NCI-H1436 treated with DMSO at 0.1 percent for 48 hours (cell line): ENCODE measurements at places on chromosomes 1 and 21.

GRCh38 chr21:18235545-18235944 lies 9.1 kb upstream of the CHODL start:
- DNase-seq: no peak

- no peak for DNase-seq
Measured at GRCh38 chr1:10599194-10599861, 124.6 kb downstream of the PEX14 start.

- peak; percentile 92 for DNase-seq
Measured at GRCh38 chr1:163069142-163069541, at the start of gene RGS4. Gene RGS4, plus strand, starts transcription at chr1:163069361. Its CDS starts 124 bp downstream, at chr1:163069485.

- no peak for DNase-seq
Measured at GRCh38 chr1:41529621-41530395, 45.3 kb upstream of the EDN2 start.

DNA sequence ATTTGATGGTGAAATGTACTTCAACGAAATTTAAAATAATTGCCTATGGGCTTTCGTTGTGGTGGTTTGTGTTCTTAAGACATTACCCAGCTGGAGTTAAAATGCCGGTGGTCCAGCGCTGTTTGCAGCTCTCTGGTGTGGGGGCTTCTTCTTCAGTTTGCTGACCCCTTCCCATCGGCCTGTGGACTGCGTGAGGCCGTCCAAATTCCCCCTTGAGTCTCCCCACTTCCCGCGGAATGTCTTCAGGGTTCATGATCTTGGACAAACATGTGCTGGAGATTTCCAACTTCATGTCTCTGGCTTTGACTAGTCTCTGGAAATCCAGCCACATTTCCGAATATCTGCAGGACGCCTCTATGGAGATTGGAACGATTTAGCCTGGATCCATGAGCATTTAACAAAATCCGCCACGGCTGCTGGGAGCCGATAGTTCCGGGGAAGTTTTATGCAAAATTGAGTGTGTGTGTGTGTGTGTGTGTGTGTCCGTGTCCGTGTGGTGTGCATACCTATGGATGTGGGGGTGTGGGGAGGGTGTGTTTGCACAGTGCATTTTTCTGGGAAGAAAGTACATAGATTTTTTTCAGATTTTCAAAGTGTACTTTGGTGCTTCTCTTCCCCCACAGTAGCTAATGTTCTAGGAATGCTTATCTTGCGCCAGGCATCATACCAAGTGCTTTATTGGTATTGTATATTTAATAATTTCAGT lies 117.2 kb downstream of the PCP4 start:
- DNase-seq: no peak

GRCh38 chr1:25083481-25084345 lies 148.6 kb downstream of the SYF2 start:
- DNase-seq: no peak

- DNase-seq: no peak
Measured at GRCh38 chr1:232682248-232682647, 52.3 kb upstream of the SIPA1L2 start.

DNA sequence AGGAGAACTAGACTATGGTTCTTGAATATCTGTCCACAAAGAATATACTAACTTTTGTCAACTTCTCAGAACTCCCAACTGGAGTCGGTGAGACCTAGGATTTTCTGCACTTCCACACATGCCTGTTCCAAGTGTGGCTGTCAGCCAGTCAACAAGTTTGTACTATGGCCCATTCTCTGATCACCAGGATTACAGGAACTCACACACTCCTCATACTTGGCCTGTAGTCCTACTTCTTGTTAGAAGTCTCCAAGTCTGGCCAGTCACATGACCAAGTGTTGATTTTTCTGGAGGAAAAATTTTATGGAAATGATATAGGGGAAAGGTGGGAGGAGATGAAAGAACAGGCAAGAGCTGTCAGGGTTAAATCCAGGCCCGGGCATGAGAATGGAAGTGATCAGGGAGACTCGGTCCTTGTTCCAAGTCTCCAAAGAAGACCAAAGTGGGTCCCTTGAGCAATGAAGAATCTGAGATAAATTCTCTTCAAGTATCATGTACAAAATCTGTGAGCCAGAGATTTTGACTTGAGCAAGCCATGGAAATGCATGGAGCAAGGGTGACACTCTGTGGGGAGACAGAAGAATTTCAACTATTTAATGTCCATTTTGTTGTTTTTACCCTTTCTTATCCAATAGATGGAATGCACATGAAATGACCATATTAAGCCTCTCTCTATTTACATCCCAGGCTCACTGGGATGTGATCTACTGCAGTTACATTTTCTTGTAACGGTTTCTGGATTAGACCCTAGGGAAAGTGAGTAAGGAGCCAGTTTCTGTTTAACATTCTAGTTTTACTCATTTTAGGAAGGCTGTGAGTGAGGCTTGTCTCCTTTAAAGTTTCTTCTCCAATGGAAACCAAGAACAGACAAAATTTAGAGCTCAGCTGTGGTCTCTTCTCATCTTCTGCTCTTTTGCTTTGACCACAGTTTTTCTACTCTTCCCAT lies 320.9 kb downstream of the ASTN1 start:
- DNase-seq: no peak

DNA sequence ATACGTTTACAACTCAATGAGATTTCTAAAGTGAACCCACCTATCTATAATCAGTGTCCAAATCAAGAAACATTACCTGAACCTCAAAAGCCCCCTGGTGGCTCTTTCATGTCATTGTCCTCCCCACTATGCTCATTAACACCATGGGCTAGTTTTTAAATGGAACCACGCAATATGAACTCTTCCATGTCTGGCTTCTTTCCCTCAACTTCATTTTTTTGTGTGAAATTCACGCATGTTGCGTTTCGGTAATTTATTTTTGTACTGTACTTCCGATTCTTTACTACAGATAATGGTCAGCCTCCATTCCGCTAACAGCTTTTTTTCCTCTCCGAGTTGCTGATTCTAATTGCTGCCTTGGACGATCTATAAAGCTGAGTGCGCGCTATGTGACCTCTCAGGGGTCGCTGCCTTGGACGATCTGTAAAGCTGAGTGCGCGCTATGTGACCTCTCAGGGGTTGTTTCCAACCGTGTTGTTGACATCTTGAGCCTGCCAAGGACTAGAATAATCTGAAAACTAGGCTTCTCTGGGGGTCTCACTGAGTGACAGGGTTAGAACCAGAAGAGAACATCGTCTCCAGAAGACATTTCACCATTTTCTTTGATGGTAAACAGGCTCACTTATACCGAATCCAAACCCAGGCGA lies 1.1 kb upstream of the CACYBP start:
- DNase-seq: peak; percentile 46

GRCh38 chr1:61121631-61122030 lies 39.3 kb downstream of the NFIA start:
- DNase-seq: no peak

DNA sequence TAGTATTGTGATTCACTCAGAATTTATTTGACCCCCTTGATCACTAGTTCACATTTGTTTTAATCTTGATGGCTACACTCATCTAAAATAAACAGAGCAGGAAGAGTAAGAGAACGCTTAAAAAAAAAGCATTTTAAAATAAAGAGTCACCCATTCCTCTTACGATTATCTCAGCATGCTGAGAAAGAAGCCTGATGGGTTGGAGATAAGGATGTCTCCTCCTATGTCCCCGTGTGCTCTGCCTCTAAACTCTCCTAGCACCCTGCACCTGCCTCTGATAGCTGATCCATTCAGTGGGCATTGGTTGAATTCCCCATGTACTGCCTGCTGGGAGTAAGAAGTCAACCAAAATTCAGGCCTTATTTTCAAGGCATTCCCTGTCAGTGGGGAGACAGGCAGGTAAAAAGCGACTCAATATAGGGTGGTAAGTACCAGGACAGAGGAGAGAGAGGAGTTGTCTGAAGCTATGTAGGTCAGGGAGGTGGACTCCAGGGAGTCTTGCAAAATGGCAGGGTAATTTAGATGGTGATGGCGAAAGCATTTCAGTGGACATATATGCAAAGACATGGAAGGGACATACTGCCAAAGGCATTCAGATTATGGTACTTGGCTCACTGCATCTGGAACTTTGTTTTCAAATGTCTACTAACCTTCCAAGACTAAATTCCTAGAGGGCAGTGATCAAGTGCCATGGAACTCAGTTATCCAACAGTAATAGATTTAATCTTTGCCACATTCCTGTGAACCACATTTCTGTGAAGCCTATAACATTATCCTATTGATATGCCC lies 18.4 kb downstream of the ELAVL4 start:
- no peak for DNase-seq

DNA sequence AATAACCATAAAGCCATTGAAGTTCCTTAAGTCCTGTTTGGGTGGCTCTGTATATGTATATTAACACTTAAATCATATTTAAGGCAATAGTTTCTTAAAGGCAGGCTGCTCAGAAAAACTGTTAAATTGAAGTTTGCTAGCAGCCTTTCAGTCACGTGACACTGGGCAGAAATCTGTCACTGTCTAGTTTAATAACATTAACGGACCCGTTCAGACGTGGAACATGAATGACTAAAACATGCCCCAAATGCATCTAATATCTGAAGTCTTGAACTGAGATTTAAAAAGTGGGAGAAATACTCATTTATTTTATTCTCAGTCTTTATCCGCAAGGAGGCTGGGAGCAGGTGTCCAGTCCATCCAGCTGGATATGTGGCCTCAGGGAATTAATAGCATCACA lies 3.3 kb upstream of the SPATA1 start:
- no peak for DNase-seq

- DNase-seq: no peak
Measured at GRCh38 chr21:26280775-26281174, 110.2 kb upstream of the APP start.

DNA sequence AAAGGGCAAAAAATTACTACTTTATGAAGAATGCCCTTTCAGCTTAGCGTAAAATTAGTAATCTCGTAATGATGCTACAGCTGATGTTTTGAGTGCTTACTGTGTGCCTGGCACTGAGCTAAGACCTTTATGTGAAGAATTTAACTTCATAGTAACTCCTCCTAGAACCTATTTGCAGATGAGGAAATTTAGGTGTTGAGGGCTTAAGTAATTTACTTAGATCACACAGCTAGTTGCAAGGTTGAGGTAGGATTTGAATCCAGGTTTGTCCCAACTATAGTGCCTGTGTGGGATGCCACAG lies 1.4 kb downstream of the ZMYM4 start:
- DNase-seq: no peak

DNA sequence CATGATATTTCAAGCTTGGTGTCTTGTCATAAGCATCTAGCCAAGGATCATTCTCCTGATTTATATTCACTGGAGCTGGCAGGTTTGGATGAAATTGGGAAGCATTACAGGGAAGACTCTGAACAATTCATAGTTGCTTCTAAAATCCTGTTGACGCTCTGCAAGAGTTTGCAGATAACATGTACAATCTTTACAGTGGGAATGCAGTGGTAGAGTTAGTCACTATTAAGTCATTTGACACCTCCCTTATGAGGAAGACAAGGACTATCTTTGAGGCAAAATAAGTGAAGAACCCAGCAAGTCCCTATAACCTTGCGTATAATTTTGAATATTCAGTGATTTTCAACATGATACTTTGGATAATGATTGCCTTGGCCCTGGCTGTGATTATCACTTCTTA lies 45.3 kb upstream of the CRB1 start:
- DNase-seq: no peak

- no peak for DNase-seq
Measured at GRCh38 chr21:41979751-41980369, 26.0 kb upstream of the C2CD2 start.

- no peak for DNase-seq
Measured at GRCh38 chr1:4034318-4034887, 134.3 kb upstream of the C1orf174 start.

- no peak for DNase-seq
Measured at GRCh38 chr1:23140940-23141596, 27.6 kb downstream of the LUZP1 start.

GRCh38 chr1:7069931-7070330 lies 284.7 kb downstream of the CAMTA1 start:
- no peak for DNase-seq
